Stimulated activated CD4-positive, alpha-beta T cell treated with anti-CD3 and anti-CD28 coated beads, TNF-alpha, amount 100 ng/mL, for 24 hours (primary cell): ENCODE measurements at places on chromosomes 5 and 9.

DNA sequence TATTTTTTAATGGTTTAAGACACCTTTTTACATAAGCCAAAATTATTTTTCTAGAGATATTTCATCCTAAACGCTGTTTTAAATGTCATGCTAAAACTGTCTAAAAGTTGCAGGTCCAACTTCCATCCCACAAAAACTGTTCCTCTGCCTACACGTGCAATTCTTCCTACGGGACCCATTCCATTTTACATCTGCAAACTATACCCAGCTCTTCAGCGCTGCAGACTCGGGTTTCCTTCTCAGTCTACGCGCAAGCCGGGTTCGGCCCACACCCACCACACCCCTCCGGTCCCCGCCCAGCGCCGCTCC lies 8.7 kb downstream of the RANBP6 start:
- DNase-seq: no peak

- no peak for DNase-seq
Observed at GRCh38 chr5:1314564-1314982, 19.7 kb upstream of the TERT start.

DNA sequence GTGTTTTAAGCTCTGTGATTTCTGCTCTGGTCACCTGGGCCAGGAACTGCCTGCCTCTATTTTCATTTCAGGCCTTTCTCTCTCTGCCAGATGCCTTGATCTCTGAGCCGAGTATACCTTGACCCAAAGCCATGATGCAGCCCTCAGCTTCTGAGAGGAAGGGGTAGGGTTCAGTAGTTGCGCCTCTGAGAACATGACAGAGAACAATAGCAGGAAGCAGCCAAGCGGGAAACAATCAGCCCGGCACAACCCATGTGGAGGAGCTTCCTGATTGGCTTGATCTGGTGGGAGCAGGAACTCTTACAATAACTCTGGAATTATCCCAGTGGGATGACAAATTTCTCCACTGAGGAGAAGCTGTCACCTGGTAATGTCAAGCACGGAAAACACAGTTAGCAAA lies 127.4 kb downstream of the PALM2AKAP2 start:
- DNase-seq: no peak

DNA sequence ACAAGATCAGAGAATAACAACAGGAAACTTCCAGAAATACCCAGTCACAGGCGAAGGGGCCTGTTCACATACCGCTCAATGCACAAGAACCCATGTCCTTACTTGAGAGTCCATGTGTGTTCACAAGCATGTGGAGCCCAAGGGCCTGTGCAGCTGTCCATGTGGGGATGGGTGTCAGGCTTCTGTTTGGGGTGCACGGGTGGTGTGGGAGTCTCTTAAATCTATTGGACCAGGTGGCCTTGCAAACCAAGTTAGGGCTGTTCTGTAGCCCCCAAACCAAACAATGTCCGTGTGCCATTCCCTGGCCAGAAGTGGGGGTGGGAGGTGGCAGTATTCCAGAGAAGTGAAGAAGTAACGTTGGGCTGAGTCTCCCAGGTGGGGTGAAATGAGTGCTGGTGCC lies 222.3 kb downstream of the PBX3 start:
- no peak for DNase-seq

GRCh38 chr5:127863161-127863560 lies 160.0 kb downstream of the CCDC192 start:
- DNase-seq: no peak
